Activated gamma-delta T cell (primary cell): ENCODE measurements at places on chromosomes 3 and 15.

GRCh38 chr15:93118904-93119303 lies 29.9 kb upstream of the RGMA start:
- DNase-seq, result no peak

DNA sequence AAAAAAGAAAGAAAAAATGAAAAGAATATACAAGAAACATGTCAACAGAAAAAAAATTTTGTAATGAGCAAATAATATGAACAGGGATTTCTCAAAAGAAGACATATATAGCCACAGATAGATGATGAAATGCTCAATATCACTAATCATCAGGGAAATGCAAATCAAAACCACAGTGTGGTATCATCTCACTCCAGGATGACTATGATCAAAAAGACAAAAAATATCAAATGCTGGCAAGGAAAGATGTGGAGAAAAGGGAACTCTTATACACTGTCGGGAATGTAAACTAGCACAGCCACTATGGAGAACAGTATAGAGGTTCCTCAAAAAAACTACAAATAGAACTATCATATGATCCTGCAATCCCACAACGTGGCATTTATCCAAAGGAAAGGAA lies 94.1 kb downstream of the C3orf70 start:
- DNase-seq, result no peak

DNA sequence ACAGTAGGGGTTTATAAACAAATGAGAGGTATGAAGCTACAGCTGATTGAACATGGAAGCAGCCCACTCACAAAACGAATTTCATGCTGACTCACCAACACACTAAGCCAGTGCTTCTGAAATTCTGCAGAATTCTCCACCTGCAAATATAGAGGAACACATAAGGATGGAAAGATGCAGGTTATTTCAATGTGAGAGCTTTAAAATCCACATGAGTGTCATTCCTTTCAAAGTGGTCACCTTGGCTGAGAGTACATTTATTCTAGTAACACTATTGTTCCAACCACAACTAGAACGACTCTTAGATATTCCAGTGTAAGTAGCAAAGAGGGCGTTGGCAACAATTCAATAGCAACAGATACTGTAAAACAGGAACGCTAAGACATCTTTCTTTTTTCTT lies 189.9 kb upstream of the TSC22D2 start:
- no peak for DNase-seq

DNA sequence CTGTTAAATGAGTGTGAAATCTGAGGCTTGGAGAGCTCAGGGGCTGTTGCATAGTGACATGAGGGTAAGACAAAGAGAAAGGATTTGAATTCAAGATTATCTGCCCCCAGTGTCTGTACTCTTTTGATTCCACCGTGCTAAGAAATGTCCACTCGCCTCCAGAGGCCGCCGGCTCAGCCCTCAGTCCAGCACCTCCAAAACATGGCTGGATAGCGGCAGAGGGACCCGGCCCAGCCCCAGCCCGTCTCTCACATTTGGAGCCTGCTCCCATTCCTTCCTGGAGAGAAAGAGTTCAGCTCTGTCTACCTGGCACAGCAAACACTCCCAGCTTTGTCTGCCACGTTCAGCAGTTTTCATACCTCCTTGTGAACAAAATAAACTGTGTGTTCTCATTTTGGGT lies 84.8 kb upstream of the IQSEC1 start:
- no peak for DNase-seq

DNA sequence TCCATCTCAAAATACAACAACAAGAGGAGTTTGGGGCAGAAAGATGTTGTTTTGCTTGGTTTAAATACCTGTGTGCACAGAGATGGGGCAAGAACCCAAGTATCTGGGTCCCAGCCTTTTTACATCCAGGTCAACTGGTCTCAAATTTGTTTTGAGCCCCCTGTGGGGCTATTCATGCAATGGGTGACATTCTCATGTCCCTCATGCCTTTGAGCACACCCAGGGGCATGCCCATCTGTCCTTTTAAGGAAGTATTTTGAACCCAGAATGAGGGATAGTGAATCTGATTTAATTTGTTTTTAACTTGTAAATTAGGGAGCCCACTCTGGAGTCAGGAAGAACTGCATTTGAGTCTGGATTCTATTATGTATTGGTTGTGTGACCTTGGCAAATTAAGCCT lies 14.8 kb downstream of the ABCF3 start:
- no peak for DNase-seq

- DNase-seq, result no peak
Observed at GRCh38 chr3:112074006-112074405, 12.2 kb upstream of the C3orf52 start.

GRCh38 chr3:14042680-14043079 lies 82.0 kb downstream of the CHCHD4 start:
- no peak for DNase-seq

- no peak for DNase-seq
Observed at GRCh38 chr15:90884719-90885431, 571 bp downstream of the FES start.

- no peak for DNase-seq
Observed at GRCh38 chr3:2802429-2802828, 307.7 kb downstream of the IL5RA start.

DNA sequence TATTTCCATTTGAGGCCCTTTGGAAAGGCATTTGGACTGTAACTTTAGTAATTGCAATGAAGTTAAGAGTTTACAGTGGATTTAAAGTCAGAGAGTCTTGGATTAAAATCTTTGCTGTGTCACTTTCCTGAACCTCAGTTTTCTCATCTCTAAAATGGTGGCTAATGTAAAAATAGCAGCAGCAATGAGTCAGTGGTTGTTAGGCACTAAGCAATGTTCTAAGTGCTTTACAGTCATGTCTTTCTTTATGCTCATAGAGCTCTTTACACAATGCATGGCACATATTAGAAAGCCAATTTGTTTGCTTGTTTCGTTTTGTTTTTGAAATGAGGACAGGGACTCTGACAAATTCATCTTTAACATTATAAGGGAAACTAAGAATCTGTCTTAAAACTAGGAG lies 222.7 kb upstream of the DNAJC19 start:
- no peak for DNase-seq

DNA sequence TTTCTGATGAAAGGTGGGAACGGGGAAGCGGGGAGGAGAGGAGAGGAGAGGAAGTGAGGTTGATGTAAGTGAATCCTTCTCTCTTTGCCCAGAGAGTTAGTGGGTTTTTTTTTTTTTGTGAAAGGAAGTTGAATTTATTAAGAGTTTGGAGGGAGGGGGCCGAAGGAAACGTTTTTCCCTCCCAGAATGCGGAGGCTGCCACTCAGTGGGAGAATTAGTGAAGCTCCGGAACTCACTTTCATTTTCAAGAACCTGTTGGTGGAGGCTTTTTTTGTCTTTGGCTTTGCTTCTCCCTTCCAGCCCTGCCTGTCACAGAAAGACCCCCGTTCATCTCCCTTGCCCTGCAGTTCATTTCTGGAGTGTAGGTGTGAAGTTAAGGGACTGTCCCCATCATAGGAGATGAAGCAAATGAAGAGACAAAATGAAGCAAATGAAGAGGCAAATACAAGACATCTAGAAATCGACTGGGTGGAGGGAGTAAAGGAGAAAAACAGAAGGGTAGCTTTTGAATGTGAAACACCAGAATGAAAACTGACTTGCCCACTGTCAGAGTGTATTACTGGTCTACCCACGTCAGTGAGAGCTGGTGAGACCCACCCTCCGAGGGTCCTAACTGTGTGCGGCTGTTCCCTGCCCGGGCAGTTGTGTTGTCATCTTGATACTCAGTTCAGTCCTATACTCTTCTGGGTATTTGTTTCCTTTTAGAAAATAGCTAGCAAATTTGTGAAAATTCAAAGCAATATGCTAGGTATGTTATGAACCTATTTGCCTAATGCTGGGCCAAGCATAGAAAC lies 91.5 kb downstream of the ITPR1 start:
- DNase-seq, result no peak

GRCh38 chr3:170713653-170714052 lies 127.8 kb upstream of the SLC7A14 start:
- DNase-seq, result no peak

- no peak for DNase-seq
Observed at GRCh38 chr3:75144406-75144805, 519.7 kb upstream of the FRG2C start.

DNA sequence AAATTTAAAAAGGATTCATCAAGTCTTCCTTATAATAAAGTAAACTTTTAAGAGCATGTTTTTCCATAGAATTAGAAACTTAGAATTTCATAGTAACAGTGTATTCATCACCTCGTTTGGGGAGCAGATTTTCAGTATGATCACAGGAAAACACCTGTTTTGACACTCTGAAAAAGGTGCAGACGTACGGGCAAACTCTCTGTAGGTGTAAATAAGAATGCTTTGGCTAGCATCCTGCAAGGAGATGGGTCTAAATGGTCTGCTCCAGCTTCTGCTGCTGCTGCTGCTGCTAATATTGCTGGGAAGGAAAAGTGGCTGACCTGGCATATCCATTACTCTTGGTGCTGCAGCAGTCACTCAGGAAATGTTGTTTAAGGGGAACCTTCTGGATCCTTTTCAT lies 66.0 kb downstream of the MBNL1 start:
- no peak for DNase-seq

GRCh38 chr3:123809597-123809996 lies 74.5 kb downstream of the MYLK start:
- DNase-seq, result no peak
